ENCODE measurements at places on chromosomes 3 and 15.
A peak's percentile ranks its signal among the peaks of the same experiment; 100 is the strongest.

- no peak for DNase-seq
Observed at GRCh38 chr15:57333487-57333886, 42.8 kb upstream of the CGNL1 start.

- no peak for DNase-seq
Observed at GRCh38 chr3:172177046-172177445, 137.7 kb downstream of the FNDC3B start.

DNA sequence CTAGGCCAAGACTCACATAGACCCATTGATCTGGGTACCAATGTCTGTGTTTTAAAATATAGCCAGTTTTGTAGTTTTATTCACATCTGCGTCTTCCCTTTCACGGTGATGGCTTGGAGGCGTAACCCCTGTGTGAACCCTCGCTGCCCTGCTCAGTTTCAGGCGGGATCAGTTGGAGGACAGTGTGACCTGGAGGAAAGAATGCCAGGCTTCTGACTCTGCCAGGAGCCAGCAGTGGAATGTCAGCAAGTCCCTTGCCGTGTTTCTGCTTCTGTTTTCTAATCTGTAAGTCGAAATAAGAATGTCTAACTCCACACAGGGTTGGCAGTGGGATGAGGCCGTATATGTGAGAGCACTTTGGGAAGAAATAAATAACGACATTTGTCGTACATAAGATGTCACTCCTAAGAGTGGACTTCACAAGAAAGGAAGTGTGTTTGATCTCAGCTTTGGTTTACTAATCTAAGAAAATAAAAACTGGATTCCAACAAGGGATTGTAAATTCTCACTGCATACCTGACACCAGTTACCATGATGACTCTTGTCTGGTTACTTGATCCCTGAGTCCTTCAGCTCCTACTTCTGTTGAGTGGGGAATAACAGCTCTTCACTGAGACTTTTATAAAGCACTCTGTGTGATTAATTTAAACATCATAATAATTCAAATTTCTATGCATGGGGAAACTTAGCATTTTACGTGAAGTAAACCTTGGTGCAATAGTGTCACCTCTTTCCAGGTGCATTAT, 6.3 kb upstream of the CA12 start:
- no peak for DNase-seq

DNA sequence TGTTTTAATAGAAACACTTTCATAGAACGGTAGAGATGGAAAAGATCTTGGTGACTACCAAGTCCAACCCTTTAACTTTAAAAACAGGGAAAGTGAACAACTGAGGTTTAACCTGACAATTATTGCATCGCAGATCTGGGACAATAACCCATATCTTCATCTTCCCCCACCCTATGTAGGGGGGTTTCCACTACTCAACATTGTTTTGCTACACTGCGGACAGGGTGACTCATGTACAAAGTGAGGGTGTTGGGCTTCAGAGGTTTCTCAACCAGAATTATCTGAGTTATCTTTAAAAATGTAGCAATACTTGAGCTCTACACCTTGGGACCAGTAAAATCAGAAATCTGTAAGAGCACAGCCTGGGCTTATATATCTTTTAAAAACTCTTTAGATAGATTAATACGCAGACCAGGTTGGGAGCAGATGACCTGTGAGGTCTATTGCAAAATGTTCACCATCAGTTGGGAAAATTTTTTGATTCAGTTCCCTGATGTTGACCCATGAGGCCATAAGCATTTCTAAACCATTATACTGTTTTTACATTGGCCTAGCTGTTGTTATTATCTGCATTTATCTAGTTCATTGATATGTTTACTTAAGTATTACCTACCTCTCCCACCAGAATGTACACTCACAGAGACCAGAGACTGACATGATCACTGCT, 103.6 kb upstream of the ICE2 start:
- no peak for DNase-seq

DNA sequence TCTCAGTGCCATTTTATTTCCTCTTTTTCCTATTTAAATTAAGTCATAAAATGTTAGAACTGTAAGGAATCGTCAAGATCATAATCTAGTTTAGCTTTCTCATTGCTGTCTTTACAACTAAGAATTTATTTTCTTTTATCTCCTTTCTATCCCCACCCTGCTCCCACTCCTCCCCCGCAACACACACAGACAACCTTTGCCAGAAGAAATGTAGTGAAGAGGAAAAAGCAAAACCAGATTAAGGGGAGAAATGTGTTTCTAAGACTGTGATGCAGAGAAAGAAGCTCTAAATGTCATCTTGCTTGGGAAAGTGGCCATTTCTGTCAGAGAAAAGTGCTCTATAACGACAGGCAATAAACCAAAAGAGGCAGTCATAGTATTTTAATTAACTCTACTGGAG, 78.3 kb upstream of the MLF1 start:
- no peak for DNase-seq

DNA sequence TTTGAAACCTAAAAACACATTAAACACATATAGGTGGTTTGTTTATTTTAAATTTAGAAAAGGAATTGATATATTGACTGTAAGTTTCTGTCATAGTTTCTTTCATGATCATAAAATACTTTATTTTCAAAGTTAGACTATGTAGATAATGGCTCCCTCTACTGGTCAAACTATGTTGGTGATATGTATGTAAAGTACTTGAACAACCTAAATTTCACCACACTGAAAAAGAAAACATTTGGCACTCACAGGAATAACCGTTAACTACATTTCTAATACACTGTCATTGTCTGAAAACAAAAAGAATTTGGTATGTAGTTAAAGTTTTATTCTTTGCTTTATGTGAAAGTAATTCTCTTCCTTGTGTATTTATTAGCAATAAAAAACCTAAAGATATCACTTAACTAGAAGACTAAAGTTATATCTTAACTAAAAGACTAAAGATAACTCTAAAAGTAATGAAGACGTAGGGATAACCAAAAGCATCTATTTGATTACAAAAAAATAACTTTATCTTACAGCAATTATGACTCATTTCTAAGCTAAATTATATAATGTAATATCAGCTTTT, 427.5 kb downstream of the VGLL3 start:
- peak; percentile 68 for DNase-seq

DNA sequence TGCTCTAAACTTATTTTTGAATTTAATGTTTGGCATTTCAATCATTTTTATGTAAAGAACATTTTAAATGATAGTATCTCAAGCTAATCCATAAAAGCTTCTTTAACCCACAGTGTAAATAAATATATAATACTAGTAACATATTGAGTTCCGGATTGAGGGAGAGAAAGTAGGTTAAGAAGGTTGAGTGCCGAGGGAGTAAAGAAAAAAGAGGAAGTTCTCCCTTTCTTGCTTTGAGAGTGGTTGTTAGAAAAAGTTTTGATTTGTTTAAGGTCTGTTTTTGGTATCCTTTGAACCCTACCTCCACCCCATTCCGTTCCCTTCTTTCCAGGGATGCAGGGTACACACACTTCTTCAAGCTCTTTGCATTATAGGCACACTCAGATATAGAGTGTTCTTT, 130.8 kb downstream of the VPS8 start:
- DNase-seq: no peak

Measured in T47D (cell line).